ENCODE measurements at places on chromosomes 6 and 20.

- DNase-seq: no peak
Measured at GRCh38 chr6:150243620-150244314, 100.9 kb downstream of the PPP1R14C start.

DNA sequence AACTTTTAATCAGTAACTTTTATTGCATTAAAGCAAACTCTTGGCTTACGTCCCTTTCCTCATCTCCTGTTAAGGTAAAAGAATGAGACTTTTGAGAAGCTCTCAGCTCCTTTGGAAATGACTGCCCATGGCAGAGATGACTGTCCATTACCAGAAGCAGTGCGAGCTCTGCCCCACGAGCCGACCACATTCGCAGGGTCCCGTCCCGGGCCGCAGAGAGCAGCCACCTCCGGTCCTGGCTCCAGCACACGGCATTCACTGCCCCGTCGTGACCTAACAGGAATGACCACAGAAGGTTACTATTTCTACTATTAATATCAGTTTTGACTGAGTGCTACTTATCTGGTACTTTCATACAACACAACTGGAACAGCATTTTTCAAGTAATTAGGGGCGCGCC lies 63.4 kb downstream of the WDR27 start:
- DNase-seq: no peak

DNA sequence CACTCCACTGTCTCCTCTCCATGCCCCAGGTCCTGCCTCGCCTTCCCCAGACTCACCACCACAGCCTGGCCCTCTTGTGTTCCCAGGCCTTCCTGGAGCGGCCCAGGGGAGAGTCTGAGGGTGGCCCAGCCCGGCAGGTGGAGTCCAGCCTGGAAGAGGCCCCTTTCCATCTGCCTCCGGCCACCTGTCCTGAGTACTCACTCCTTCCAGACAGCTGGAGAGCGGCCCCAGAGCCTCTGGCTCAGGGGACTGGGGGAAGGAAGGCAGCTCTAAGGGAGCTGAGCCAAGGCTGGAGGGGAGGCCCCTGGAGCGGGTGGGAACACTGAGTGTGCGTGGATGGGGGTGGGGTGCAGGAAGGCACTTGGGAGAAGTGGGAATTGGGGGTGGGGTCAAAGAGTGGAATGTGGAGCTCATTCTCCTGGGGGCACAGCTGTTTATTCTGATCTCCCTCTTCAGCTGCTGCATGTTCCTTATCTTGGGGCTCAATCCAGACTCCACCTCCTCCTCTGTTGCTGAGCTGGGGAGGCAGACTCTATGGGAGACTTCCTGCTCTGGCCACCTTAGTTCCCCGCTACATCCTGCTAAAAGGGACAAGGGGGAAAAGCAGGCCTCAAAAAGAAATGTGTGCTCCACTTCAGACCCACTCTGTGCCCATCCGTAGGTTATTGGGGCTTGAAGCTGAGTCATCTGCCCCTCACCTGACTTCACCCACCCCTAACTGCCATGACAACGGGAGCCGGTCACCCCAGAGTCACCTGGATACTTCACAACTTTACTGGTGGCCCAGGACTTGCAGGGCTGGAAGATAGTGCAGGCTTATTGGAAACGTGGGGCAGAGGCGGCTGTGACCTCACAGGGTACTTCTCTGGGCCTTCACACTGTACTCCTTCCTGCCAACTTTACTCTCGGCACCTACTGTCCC lies 19.5 kb upstream of the TAF8 start:
- no peak for DNase-seq

DNA sequence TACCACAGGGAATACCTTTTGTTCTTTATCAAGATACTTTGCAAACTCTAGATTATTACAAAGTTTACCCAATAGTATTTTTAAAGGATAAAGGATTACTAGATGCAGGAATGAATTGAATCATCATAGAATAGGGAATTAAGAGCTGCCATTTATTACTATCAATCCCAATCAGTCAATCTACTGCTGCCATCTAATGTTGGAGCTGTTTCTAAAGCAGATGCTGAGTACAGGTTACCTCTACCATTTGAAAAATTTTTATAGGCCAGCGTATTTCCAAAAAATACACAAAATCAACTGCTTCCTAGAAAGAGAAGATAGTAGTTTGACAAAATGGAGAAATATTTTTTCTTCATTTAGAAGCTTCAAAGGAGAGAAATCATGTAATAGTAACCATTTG lies 520.4 kb downstream of the ADGRB3 start:
- DNase-seq: no peak

GRCh38 chr6:45855642-45856394 lies 159.8 kb downstream of the CLIC5 start:
- no peak for DNase-seq

DNA sequence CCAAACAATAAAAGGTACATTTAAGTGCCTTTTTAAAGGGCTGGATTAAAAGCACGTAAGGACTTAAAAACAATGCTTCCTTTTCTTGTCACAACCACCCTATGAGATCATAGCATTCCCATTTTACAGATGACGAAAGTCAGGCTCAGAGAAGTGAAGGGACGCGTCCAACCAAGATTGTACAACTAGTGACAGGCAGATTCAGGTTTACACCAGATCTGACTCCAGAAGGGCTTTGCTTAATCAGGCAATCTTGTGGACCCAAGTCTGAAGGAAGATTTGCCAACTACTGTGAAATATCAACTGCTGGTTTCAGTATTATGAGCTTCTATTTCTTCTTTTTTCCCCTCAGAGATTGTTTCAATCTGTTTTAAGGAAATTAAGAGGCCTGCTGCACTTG lies 877 bp downstream of the ENPP4 start:
- no peak for DNase-seq
